ENCODE measurements at places on chromosomes 4 and X. TPM values are rescaled to one million over a fixed set of nuclear protein-coding genes. Genes with fewer than 3 reads are reported as not detected.

The FGF16 gene
- not detected for total RNA-seq

The VCX3A gene
- 0.63 TPM for total RNA-seq

- no peak for DNase-seq
Observed at GRCh38 chr4:177251237-177251636, 58.4 kb upstream of the NEIL3 start.

The ADAM29 gene
- total RNA-seq: not detected

The TMPRSS11E gene
- total RNA-seq: 0.11 TPM

The TCEAL6 gene
- total RNA-seq: not detected

The P2RY8 gene
- not detected for total RNA-seq

The APLN gene
- 0.33 TPM for total RNA-seq

DNA sequence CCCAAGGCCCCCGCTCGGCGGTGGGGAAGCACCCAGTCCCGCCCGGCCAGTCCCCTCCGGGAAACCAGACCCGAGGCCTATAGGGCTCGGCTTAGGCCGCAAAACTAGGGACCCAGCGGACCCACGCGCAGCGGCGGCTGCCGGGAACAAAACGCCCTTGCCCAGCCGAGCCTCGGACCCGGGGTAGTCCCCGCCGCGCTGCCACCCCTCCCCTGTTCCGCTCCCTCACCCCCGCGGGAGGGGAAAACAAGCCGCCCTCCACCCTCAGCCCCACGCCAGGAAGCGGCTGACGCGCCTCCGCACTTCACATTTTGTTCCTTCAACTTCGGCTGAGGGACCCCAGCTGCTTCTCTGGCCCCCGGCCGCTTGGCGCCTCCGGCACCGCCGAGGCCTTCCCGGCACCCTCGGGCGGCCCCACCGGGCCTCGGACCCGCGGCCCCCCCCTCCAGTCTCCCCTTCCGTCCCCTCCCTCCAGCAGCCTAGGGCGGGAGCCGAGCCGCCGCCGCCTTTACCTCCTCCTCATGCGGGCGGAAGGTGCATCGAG, 694 bp downstream of the PDS5A start:
- DNase-seq: peak; percentile 71

GRCh38 chr4:10832806-10833628, 148.4 kb upstream of the CLNK start:
- no peak for DNase-seq

GRCh38 chr4:92303621-92304027, at the start of gene GRID2:
GRID2 (plus strand) TSS chr4:92303966.
- DNase-seq: peak; percentile 68

The AKAP14 gene
- total RNA-seq: not detected

The CMC4 gene
- 6.6 TPM for total RNA-seq

The TKTL1 gene
- total RNA-seq: 0.38 TPM

The BMP2K gene
- 23.2 TPM for total RNA-seq

DNA sequence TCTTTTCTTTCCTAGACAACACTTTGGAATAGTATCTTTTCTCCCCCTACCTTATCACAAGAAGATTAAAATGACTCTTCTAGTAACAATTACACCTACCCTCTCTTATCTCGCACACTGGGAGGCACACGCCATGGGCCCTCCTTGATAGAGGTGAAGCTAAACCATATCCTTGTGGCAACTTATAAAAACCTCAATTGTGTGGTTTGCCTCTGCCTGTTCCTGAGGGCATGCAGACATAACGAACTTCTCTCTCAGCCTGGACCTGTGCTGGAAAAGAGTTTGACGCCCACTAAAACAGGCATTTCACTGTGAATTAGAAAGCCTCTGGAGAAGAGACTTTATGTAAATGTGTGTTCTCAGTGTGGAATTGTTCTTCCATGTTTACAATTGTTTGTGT, 141.2 kb downstream of the NDST3 start:
- DNase-seq: no peak

The MAOB gene
- total RNA-seq: 0.57 TPM

DNA sequence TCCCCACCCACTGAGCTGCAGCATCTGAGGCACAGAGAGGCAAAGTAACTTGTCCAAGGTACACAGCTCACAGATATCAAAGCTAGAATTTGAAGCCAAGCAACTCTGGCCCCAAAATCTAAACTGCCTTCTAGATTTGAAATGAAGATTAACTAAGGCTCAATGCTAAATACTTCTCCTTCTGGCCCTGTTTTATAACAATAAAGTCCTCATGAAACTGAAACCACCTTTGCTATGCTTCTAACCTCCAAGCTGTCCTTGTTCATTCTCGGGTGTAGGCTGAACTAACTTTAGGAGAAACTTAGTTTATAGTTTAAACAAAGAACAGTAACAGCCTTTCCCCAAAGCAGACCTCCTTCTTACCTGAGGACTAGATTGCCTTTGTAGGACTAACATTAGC, 93.6 kb downstream of the DCTD start:
- no peak for DNase-seq

The CLCN5 gene
- total RNA-seq: 52.0 TPM

GRCh38 chrX:139304471-139304870, 226.1 kb upstream of the F9 start:
- no peak for DNase-seq

GRCh38 chr4:13325744-13326143, 158.4 kb downstream of the RAB28 start:
- DNase-seq: no peak

GRCh38 chr4:147325571-147325981, 155.3 kb upstream of the EDNRA start:
- no peak for DNase-seq

GRCh38 chr4:8345053-8345945, 75.7 kb downstream of the HTRA3 start:
- no peak for DNase-seq
